ENCODE measurements at places on chromosomes 1 and 21.

GRCh38 chr1:212190169-212190568 is 95.0 kb upstream of the PPP2R5A start:
- DNase-seq, result no peak

- no peak for DNase-seq
Observed at GRCh38 chr21:17201741-17202260, 311.0 kb upstream of the CXADR start.

DNA sequence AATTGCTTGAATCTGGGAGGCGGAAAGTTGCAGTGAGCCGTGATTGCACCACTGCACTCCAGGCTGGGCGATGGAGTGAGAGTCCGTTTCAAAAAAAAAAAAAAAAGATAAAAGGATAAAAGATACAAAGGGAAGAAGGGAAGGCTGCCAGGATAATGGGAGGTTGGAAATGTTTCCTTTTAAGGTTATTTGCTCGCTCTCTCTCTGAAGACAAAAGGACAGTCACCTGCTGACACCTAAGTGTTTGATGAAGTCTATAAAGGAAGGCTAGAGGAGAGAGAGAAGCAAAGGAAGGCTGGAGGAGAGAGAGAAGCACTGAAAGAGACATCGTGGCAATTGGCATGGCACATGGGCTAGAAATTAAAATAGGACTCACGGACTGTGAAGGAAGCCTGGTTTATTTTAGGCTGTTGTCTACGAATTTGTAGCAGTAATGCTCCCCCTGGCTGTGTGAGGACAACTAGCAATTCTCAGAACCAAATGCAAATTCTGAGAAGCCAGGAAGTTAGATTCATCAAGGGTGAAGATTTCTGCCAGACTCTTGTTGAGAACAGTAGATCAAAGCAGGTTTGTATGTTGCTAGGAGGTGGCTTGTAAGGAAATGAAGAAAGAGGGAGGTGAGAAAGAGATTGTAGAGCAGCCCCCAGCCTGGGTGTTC is 154.2 kb downstream of the ZP4 start:
- DNase-seq, result no peak

- DNase-seq, result peak; percentile 46
Observed at GRCh38 chr1:227318853-227319607, 738 bp upstream of the CDC42BPA start.

GRCh38 chr1:25523542-25523941 is 19.9 kb upstream of the LDLRAP1 start:
- peak; percentile 22 for DNase-seq

DNA sequence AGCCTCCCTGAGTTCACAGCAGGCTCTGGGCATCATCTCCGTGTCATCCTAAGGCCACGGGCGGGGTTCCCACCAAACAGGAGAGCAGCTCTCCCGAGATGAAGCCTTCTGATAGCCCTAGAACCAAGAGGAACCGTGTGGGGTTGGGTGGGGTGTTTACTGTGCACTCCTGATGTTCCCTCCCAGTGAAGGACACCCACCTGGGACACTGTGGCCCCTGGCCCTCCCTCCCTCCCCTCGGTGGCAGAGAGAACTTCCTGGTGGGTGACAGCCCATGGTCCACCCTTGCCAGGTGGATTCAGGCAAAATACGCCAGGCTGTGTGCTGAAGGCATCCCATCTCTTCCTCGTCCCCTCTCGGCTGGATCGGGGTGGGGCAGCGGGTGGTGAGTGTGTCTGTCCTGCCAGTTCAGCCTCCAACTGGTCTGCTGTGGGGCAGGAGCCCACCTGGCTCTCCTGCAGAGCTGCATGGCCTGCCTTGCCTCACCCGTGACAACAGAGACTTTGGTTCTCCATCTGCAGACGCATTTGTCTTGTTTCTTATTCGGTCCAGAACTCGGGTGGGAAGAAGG is 15.6 kb upstream of the C1orf174 start:
- DNase-seq, result no peak

GRCh38 chr1:30735668-30736498 is 12.5 kb upstream of the MATN1 start:
- no peak for DNase-seq

GRCh38 chr1:101139130-101139529 is 97.7 kb upstream of the S1PR1 start:
- no peak for DNase-seq

DNA sequence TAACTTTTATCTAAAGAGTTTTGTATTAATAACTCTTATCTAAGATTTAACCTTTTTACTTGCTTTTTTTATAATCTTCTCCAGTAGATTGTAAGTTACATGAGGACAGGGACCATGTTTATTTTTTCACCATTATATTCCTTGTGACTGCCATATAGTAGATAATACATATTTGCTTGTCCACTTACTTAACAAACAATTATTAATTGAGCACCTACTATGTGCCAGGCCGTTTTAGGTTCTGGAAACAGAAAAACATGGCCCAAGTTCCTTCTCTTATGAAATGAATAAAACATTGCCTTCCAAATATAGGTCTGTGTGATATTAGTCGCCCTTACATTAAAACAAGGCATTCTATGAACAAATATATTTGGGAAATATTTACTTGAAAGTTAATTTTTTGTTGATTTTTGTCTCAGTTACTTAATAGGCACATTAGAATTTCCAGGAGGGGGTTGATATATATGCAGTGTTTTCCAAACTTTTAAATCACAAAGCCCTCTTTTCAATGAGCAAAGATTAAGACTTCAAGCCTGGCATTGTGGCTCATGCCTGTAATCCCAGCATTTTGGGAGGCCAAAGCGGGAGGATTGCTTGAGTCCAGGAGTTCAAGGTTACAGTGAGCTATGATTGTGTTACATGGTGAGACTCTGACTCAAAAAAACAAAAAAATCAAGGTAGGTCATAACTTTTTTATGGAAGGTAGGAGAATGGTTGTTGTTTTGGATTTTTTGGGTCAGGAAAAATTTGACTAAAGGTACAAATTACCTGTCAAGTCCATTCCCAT is 22.7 kb downstream of the CDKN2C start:
- DNase-seq, result no peak

DNA sequence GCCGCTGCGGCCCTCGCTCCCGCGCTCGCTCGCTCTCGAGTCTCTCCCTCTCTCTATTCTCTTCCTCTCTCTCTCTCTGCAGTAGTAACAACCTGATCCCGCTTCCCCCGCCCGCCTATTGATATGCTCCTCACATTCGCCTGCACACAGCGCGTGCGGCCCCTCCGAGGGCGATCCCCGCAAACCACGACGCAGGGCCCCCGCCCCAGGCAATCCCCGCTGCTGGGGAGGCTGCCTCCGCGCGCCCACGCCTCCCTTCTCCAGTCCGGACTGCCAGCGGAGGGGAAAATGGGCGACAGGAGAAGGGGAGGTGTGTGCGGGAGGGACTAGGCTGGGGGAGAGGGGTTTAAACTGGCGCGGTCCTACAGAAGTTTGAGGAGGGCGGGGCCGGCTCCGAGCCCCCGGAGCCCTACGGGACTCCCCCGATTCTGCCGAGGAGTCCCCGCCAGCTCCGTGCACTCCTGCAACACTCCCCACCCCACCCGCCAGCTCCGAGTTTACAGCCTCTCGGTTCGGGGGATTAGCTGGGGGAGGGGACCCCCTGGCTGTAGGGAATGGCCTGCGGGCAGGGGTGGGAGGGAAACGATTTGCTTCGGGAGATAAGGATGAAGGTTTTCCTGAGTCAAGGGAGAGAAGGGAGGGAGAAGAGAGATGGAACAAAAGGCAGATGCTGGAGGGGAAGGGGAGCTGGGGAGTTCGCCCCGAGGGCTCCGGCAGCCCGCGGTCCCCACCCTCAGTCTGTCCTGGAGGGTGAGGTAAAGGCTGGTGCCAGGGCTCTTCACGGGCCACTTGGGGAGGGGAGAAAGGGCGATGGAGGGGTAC is 66.6 kb downstream of the SYT2 start:
- DNase-seq, result no peak

GRCh38 chr1:119771016-119771415 is 2.3 kb upstream of the HMGCS2 start:
- no peak for DNase-seq

DNA sequence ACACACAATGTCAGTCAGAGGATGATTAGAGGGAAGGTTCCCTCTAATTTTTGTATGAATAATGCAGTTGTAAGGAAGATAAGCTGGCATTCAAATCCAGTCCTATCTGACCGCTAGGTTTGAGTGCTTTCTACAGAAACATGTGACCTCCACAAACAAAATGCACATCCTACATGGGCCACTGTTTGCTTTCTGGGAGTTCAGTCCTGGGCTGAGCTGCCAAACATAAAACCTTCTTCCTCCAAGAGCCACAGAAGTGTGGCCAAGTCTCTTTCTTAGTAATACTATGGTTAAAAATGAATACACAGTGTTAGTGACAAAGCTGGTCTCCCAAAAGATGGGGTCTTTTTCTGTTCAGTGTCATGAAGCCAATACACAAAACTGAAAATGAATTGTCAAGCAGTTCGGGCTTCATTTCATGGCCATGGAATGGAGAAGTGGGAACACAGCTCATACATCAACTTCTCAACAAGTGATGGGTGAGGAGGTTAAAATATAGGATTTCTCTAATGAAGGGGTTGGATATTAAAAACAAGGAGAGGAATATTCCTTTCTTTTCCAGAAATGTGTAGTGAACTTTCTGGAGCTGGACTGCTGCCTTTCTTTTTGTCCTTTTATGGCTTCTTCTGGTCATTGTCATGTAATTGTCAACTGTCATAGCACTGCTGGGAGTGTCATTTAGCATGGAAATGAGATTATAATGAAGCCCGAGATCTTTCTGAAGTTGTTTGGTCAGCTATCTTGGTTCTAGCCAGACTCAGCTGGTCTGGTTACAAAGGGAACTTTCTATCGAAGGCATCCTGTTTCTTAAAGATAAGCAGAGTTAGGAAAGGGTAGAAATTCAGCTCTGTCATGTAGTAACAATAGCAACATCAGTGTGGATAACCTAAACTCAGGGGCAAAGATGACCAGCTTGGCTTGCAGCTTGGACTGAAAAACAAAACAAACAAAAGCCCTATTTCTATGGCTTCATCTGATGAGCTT is 135.1 kb downstream of the CHD1L start:
- DNase-seq, result no peak

DNA sequence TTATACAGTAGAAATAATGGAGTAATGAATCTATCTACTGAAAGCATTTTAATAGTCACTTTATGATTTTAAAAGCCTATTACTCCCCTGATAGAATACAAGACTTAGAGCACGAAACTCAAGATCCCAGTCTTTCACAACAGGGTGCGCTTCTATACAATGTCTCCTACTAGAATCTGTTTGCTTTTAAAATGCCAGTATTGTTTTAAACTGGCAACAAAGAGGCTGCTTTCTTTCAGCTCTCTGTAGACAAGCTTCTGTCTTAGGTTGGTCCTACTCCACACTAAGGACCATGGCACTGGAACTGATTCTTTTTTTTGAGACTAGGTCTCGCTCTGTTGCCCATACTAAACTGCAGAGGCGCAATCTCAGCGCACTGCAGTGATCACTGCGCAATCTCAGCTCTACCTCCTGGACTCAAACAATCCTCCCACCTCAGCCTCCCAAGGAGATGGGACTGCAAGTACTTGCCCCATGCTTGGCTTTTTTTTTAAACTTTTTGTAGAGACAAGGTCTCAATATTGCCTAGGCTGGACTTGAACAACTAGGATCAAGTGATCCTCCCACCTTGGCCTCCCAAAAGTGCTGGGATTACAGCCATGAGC is 4.8 kb downstream of the DCAF8 start:
- DNase-seq, result no peak

DNA sequence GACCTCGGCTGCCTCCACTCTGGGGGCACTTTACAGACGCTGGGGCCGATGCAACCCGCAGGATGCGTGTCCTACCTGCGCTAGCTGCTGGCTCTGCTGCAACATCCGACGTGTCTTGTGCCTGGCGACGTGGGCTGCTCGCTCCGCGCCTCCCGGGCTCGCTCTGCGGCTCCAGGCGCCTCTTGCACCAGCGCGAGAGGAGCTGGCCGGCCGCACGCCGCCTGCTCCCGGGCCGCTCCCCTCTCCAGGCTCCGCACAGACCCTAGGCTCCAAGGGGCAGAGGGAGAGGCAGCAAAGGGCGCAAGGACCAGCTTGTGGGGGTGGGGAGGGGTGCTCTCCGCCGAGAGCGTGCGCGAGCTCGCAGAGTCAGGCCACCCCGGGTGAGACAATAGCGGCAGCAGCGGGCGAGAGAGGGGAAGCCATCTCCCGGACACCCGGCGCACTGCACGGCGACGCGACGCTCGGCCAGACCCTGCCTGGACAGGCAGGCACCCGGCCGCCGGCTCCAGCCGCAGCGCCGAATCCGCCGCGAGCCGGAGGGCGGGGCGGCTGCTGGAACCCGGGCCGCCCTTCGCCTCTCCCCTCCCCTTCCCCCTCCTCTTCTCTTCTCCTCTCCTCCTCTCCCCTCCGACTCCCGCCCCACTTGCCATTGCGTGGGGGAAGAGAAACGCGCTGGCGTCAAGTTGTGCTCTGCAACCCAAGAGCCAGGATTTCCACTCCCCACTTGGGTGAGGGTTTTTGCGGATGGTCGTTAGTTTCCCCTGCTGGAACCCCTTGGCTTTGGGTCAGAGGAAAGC is at the start of gene PIK3C2B:
Gene PIK3C2B (minus strand): TSS at position 525 of the 797 bp plus-strand sequence. CDS start 25,003 bp downstream, outside the sequence.
- DNase-seq, result peak; percentile 66

GRCh38 chr1:234529095-234529949 is 50.3 kb upstream of the TARBP1 start:
- DNase-seq, result no peak

GRCh38 chr1:231936983-231937775 is 310.6 kb downstream of the DISC1 start:
- DNase-seq, result no peak

DNA sequence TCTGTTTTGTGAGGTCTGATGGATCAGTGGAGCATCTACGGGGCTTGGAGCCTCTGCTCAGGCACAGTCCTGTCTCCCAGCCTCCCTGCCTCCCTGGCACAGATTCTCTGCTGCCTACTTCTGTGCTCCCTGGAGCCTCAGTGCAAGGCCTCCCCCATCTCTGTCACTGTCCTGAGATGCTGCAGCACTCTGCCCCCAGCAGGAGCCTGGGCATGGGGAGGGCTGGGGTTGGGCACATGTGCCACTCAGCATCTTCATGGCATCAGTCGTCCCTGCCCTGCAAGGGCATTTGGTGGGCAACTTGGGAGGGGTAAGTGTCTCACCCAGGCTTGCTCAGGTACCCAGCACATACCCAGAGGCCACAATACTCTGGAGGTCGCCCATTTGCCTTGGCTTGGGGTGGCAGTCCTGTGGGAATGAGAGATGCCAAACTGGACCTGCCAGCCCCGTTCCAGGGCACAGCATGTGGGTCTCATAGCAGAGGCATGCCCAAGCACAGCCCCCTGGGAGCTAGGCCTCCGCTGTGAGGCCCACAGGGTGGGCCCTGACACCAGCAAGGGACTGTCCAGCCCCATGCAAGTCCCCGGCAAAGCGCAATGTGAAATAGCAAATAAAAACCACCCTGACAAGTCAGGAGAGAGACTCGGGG is 28.7 kb downstream of the PADI3 start:
- DNase-seq, result no peak

DNA sequence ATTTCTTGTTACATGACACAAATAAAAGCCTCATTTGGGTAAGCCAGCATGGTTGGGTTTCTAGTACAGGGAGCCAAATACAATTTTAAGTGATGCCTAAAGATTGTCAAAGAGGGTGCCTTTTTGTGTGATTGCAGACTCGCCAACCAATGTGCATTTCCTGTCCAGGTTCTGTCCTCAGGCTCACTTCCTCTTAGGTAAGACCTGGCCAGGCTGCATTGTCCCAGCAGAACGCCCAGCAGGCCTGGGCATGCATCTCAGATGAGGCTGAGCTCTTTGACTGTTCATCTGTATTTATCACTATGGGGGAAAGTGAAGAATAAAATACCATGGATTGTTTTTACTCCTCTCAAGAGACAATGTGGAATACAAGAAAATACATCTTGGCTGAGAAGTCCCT is 49.7 kb downstream of the KCNC4 start:
- no peak for DNase-seq

All from NCI-H526 treated with DMSO at 0.1 percent for 48 hours (cell line).